ENCODE measurements at places on chromosomes 12 and 14.
A peak's percentile ranks its signal among the peaks of the same experiment; 100 is the strongest.

DNA sequence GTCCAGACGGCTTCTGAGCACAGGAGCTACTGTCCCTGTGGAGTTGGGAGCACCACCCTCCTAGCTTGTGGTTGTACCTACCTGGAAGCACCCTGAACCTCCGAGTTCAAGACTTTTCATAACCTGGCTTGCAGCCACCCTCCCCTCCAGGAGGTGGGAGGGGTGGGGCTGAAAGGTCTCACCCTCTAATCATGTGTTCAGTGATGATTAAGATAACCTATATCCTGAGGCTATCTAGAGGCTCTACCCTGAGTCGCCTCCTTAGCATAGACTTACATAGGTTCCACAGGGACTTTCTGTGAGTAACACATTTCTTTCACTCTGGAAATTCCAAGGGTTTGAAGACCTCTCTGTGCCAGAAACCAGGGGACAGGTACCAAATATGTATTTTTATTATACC is 146.5 kb downstream of the CFAP54 start:
- DNase-seq = no peak

DNA sequence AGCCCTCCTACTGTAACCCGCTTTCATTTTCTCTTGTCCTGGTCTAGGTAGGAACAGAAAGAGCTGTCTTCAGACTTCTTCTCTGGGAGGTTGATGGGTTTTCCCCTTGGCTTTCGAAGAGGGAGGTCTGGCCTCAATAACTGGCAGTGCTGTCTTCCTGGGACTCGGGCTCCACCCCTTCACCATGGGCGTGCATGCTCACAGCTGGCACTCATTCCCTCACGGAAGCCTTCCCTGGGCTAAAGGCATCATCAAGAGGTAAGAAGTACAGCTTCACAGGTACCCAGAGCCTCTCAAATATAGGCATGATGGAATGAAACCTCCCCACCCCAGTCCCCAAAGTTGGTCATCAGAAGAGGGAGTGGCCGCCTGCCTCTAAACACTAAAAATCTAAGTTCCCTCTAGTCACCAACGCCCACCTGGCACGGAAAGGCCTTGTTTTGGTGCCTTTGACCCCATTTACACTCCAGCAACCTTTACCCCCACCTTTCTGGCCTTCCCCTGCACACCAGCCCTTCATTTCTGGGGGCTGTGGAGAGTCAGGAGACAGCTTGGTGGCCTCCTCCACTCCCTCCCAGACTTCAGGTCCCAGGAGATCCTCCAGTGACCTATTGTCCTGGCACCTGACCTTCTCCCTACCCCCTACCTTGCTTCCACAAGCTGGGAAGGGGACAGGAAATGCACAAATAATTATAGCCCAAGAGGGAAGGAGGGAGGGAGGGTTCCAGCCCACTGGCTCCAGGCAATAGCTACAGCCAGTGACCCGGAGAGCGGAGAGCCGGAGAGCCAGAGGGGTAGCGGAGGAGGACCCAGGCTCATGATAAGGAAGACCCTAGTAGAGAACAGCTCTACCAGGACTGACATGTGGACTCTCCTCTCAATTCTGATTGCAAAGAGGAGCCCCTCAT is 2.8 kb downstream of the RAPGEF3 start:
- no peak for DNase-seq

DNA sequence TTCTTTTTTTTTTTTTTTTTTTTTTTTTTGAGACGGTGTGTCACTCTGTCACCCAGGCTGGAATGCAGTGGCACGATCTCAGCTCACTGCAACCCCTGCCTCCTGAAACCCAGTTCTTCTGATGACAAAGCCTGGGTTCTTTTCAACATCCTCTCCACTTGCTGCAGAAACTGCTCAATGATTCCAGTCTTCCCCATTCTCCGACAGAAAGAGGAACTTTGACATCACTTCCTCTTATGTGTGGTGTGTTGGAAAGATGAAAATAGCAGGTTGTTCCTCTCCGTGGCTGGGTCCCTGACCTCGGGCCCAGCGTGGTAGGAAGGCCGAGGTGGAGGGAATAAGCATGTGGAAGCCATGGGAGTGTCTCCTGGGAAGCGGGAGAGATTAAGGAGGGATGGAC is 198.4 kb downstream of the PHETA1 start:
- no peak for DNase-seq

GRCh38 chr12:1470051-1470450 is 124.3 kb downstream of the FBXL14 start:
- no peak for DNase-seq

DNA sequence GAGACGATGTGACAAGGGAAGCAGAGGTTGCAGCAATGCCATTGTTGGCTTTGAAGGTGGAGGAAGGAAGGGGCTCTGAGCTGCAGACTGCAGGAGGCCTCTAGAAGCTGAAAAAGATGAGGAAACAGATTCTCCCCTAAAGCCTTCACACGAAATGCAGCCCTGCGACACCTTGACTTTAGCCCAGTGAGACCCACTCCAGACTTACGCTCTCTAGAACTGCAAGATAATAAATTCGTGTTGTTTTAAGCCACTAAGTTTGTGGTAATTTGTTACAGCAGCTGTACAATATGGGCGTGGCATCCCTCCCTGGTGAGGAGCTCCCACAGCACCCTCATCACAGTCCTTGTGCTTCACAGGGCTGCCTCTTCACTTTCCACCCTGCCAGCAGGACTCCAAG is 53.2 kb downstream of the GOLGA5 start:
- DNase-seq = no peak

DNA sequence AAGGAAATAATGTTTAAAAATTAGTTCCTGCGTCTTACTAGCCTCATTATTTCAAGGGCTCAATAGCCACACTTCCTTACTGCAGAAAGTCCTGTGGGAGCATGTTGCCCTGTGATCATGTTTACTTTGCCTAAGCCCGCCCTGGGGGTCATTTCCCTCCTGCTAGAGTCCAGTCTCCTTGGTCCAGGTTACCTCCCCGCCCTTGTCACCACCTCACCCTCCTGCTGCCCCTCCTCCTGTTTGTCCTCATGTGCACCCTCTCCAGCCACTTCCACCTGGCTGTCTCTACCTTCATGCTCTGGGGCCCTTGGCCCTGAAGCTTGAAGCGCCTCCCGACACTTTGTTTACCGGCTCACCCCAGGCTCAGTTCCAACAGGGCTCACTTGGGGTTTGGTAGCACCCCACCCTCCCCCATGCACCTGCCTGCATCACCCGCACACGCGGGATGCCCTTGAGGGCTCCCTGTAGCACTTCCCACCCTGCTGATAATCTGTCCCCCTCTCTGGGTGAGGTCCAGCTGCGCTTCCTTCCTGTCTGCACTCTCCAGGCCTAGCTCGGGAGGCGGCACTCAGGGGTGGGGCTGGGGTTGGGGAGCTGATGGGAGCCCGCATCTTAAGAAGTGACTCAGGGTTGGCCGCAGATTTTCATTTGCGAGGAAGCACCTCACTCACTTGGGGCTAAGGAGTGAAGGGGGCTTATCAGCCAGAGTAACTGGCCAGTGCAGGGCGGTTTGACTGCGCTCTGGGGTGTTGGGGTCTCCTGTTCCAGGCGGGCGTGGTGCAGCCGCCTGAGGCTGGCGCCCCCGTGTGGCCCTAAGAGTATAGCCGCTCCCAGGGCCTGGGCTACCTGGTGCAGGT is 40.1 kb downstream of the SMIM41 start:
- peak; percentile 73 for DNase-seq

DNA sequence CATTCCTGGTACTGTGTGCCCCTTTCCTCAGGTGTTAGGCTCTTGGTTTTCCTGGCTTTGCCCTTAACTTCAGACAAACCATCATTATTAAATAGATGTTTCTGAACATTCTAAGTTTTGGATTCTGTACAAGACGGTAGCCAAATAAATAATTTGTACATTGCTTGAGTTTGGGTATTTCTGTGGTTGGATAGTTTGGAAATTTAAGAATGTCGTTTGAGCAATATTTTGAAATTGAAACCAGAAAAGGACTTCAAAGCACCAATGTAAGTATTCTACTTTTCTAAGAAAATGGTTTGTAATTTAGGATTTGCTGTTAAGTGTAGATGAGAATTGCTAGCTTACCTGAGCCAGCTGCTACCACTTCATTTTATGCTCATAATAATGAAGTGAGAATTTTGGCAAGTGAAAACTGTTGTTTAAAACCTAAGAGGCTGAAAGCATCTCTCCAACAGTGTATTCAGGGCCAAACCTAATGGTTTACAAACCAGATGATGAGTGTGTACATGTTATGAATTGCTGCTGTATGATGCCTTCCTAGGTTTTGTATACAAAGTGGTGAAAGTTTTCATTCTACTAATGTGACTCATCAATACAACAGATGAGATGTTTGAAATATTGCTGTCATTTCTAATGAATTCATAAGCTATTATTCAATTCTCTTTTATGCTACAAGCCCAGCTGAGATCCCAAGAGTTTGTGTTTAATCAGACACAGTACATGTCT is 181.5 kb upstream of the PRKD1 start:
- no peak for DNase-seq

- DNase-seq = no peak
These were observed at the start of gene PLEKHD1 for GRCh38 chr14:69484444-69485314. TSS of gene PLEKHD1 (plus strand) at chr14:69484728. CDS start at chr14:69484966, 238 bp downstream.

DNA sequence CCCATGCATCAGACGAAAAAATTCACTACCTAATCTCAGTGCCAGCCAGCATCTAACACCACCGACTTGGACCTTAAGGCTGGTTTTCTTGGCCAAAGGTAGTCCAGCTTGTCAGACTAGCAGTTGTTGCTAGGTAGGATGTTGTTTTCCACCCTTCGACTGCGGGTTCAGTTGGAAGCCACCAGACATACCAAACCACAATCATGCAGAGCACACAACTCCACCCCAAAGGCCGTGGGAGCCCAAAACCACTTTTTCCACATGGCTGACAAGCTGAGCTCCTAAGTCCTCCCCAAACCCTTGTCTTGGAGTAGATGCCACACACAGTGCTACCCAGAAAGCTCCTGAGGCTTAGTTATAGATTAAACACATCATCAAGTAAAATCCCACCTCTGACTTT is 46.8 kb downstream of the LRIG3 start:
- no peak for DNase-seq

GRCh38 chr14:91693346-91693745 is 38.5 kb downstream of the CATSPERB start:
- no peak for DNase-seq

DNA sequence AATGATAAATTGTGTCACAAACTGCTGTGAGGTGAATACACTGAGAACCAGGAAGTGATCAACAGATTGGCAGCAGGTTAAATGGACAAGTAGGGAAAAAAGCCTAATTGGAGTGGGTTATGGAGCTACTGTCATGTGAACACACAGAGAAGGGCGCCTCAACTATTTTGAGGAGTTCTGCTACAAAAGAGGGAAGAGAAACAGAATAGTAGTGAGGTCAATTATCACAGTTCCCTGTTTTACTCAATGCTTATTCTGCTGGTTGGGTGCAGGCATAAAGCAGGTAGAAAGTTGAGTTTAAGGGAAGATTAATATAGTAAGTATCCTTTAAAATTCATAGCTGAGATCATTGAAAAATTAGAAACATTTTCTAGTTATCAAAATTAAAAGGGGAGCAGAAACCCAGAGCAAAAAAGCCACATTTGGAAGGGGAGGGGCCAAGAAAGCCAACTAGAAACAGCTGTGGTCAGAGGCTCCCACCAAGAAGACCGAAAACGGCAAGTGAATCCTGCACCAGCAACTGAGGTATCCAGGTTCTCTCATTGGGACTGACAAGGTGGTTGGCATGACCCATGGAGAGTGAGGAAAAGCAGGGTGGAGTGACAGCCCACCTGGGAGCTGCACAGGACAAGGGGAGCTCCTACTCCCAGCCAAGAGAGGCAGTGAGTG is 105.7 kb downstream of the ZC3H14 start:
- no peak for DNase-seq

GRCh38 chr12:86473231-86473630 is 217.0 kb upstream of the MGAT4C start:
- no peak for DNase-seq

DNA sequence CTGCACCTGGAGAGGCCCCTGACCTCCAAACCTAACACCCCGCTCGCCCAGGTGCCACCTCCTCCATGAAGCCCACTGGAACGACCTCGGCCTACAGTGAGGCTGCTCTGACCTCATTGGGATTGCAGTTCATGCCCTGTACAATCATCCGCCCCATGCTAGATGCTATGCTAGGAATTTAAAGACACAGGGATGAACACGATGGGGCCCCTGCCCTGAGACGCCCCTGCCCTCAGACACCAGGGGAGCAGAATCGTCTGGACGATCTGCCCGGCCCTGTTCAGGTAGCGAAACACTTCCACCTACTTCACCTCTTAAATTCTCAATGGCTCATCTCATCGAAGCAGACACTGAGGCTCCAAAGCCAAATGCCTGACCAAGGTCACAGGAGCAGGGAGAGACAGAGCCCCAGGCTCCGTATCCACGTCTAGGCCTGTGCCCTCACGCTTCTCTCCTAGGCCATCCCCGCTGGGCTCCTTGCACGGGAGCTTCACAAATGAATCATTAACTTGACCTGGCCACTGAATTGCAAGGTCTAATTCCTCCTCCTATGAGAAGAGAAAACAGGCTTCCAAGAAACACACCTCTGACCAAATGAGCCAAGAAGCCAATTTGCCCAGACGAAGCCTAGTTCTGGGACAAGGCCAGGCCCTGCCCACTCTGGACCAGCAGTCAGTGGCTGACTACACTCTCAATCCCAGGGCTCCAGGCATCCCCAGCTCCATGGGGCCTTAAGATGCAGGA is 35.2 kb downstream of the SCARB1 start:
- no peak for DNase-seq

DNA sequence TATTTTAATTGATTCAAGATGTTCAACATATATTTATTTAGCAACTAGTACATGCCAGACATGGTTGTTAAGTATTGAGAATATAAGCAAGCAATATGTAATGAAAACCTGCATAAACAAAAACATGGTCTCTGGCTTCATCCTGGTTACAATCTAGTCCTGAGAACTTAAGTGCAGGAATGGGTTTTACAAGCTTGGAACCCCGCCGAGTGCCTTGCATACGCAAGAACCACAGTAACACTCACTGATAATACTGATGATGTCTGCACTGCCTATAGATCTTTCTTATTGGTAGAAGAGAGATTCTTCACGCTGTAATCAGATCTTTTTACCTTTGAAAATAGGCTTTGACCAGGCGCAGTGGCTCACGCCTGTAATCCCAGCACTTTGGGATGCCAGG is 22.9 kb upstream of the CALM1 start:
- no peak for DNase-seq

All from NCI-H2029 treated with DMSO at 0.1 percent for 48 hours (cell line).